H7 (cell line): ENCODE measurements at places on chromosomes 2 and 18. TPM values are rescaled to one million over a fixed set of nuclear protein-coding genes. Genes with fewer than 3 reads are reported as not detected.

UGT1A9 gene
- not detected in 2 replicates for total RNA-seq

MBOAT2 gene
- total RNA-seq: 16.4 and 23.9 TPM in 2 replicates

SLC14A1 gene
- not detected in 2 replicates for total RNA-seq

IL1B gene
- total RNA-seq: not detected in 2 replicates

SATB2 gene
- total RNA-seq: 10.3 and 15.7 TPM in 2 replicates

SOX11 gene
- total RNA-seq: 20.9 and 26.6 TPM in 2 replicates

RGPD6 gene
- total RNA-seq: 19.7 and 41.8 TPM in 2 replicates

EGR4 gene
- total RNA-seq: 0.04 TPM in 1 of 2 replicates, not detected in the other

SNTG2 gene
- 1.5 and 2.1 TPM in 2 replicates for total RNA-seq

GRCh38 chr2:133390156-133390555 lies 178.1 kb downstream of the NCKAP5 start:
- DNase-seq: no peak

- DNase-seq: peak; percentile 21
Observed at GRCh38 chr2:176001281-176001915, 669 bp downstream of the LNPK start.

GRCh38 chr2:107393516-107393915 lies 433.2 kb upstream of the RGPD4 start:
- no peak for DNase-seq

DNA sequence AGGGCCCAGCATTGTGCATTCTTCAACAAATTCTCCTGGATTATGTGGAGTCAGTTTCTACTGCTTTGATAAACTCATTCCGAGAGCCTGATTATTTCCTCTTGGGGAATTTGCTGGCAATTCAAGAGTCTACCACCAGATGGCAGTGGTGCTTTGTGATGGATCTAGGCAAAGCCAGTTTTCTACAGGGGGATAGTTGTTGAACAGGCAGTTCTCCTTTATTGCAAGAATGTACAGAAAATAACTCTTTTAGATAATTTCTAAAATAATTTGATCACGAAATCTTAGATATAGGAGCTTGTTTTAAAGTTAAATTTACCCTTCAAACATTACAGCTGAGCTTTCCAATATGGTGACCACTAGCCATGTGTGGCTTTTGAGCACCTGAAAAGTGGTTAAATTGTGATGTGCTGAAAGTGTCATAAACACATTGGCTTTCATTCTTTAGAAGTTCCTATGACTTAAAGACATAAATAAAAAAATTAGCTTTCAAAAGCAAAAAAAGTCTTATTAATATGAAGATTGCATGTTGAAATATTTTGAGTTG lies 66.7 kb upstream of the HAAO start:
- DNase-seq: peak; percentile 87

GRCh38 chr2:98910349-98911125 lies 25.5 kb downstream of the CRACDL start:
- DNase-seq: no peak

DNA sequence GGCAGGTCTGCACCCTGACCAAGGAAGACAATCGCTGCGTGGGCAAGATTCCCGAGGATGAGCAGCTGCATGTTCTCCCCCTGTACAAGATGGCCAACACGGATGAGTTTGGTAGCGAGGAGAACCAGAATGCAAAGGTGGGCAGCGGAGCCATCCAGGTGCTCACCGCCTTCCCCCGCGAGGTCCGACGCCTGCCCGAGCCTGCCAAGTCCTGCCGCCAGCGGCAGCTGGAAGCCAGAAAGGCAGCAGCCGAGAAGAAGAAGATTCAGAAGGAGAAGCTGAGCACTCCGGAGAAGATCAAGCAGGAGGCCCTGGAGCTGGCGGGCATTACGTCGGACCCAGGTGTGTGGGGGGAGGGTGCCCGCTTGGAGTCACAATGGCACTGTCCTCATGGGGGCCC lies 48.4 kb downstream of the BOLA3 start:
- DNase-seq: no peak

DNA sequence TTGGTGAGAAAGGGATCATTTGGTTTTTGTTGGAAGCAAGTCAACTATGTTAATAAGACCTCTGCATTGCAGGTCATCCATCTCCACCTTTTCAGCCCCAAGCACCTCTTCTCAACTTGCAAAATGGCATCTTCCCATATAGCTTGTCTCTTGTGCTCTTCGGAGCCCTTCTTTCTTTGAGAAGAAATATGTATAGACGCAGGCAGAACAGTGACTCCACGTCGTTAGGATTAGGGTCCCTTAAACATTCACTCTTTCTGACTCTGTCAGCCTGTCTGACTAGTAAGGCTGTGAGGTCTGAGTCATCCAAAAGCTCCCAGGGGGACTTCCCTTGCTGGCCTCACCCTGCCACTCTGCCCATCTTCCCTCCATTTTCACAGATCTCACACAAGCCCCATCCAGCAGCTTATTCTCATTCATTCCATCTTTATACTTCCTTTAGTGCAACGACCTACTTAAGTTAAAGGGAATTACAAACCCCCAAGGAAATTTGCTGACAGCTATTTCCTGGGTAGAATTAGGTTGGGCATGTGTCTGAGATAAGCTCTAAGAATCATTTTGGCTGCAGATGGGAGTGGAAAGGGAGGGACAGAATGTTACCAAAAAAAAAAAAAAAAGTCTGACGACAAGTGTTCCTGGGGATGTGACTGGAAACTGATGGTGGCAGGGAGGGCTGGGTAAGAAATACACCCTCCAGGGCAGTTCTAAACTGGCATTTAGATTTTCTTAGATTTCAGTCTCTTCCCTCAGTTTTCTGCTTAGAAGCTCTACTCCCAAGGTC lies 37.7 kb upstream of the MEX3C start:
- peak; percentile 8 for DNase-seq
